ENCODE measurements at places on chromosomes 1 and 21.
A peak's percentile ranks its signal among the peaks of the same experiment; 100 is the strongest.

DNA sequence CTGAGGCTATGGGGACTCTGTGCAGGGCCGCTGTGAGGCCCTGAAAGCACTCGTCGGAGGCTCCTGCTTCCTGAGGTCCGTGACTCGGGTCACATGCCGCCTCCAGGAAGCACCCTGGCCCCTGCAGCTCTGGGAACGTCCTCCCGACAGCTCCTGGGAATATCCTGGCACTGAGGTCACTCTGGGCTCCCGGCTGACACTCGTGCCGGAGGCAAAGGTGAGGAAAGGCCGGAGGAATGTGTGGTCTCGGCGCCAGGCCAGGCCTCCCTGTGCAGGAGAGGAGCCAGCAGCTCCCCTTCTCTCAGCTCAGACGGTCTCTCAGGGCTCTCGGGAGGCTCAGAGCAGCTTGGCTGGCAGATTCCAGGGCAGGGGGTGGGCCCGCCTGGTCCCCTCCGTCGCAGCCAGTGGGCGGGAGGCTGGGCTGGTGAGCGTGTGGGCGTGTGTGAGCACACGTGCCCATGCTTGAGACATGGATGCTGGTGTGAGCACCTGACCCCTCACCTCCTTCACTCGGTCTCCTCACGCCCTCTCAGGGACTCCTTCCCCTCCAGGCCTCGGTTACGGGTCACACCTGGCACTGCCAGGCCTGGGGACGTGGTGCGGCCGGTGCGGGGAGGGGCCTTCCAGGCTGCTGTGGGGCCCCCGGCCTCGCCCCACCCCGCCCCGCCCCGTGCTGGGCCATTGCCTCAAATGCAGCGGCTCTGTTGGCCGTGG is 5.5 kb upstream of the RNF223 start:
- DNase-seq: peak; percentile 91

GRCh38 chr1:60224523-60224922 is 151.0 kb upstream of the C1orf87 start:
- DNase-seq: no peak

- no peak for DNase-seq
Measured at GRCh38 chr21:37771181-37771580, 145.1 kb downstream of the KCNJ6 start.

GRCh38 chr21:33201956-33202355 is 27.8 kb upstream of the IFNAR2 start:
- DNase-seq: no peak

DNA sequence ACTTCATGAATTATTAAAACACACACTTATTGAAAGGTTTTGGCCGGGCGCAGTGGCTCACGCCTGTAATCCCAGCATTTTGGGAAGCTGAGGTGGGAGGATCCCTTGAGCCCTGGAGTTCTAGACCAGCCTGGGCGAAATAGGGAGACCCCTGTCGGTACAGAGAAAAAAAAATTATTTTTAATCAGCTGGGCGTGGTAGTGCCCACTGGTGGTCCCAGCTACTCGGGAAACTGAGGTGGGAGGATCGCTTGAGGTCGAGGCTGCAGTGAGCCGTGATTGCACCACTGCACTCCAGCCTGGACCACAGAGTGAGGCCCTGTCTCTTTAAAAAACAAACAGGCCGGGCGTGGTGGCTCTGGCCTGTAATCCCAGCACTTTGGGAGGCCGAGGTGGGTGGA is 1.7 kb downstream of the GABPB2 start:
- no peak for DNase-seq

GRCh38 chr1:90045853-90046563 is 51.1 kb downstream of the ZNF326 start:
- peak; percentile 53 for DNase-seq

DNA sequence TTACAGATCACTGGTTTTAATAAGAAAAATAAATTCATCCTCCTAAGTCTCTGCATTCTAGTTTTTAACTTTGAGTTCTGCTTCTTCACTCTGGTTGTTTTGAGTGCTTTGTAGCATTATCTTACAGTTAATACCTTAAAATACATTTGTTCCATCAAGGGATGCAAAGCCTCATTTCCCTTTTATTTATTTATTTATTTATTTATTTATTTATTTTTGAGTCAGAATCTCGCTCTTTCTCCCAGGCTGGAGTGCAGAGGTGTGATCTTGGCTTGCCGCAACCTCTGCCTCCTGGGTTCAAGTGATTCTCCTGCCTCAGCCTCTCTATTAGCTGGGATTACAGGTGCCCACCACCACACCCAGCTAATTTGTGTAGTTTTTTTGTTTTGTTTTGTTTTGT is 147.8 kb downstream of the ZNF326 start:
- no peak for DNase-seq

DNA sequence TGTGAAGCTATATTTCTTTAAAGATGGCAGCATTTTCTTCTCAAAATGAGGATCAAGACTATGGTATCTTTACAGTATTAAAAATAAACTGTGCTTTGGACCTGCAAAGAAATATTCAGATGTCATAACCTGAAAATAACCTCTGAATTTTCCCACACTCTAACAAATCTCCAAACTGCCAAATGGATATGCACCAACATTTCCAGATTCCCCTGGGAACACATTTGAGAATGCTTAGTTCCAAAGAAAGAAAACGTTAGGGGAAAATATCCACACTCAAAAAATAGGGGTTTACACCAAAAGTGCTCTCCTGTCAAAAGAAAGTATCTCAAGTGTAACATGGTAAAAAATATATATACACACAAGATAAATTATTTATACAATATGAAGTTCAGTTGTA is 69.1 kb upstream of the ARHGAP29 start:
- no peak for DNase-seq

DNA sequence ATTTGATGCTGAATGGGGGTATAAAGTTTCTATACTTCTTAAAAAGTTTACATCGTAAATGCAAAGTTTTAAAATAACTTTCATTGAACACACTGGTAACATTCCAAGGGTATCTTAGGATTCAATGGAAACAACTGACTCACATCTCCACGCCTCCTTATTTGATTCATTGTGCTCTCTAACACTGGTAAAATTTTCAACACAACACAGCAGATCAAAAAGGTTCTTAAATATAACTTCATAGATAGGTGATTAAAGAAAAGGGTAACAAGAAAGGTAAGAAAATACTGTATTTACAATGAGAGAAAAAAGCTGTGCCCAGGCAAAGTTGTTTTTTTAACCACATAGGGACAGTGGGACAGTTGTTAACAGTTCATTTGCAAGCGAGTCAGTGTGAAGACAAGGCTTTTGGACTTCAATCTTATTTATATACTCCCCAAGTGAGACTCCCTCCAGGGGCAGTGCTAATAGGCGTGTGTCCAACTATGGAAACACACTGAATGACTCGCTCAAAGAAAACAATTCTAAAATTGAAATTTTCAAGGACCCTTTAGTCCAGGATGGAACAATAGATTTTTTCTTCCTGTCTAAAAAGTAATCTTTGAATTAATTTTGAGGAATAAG is 140.5 kb downstream of the TIAM1 start:
- no peak for DNase-seq

- DNase-seq: no peak
Measured at GRCh38 chr1:43465505-43466067, 11.9 kb upstream of the HYI start.

- no peak for DNase-seq
Measured at GRCh38 chr1:67468066-67468718, 38.0 kb upstream of the SERBP1 start.

DNA sequence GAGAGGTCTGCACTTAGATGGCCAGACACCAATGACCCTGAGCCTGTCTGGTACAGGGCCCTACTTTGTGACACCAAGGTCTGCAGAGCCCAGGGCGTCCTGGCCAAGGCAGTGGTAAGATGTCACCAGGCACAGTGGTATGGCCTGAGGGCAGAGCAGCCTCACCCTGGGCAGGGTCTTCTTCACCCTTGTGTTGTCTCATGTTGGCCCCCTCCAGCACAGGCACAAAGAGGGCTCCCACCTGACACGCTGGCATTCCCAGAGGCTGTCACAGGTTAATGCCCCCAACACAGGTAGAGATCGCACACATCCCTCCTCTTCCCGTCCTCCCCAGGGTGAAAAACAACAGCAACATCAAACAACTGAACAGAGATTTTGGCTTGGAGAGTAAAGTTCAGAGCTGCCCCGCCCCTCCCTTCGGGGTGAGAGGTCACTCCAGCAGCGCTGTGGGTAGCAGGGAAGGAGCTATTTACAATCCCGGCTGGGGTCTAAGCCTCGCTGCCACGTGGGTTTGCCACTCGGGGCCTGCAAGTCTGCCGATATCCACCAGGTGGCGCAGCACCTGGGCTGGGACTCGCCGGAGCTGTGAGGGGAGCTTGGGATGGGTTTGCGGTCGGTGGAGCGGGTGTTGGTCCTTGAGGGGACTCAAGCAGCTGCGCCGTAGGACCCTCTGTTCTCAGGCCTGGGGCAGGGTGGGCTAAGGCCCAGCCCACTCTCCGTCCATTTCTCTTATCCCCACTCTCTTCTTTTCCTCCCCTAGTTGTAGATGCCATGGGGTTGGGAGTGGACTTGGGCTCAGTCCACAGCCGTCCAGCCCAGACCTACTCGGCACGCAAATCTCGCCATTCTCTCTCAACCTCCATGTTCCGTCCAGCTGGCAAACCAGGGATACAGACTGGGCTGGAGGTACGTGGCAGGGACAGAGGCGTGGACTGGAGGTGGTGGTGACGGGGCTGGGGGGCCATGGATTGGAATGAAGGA is 12.7 kb downstream of the EFNA3 start:
- peak; percentile 69 for DNase-seq

- no peak for DNase-seq
Measured at GRCh38 chr1:10525208-10525607, 50.5 kb downstream of the PEX14 start.

GRCh38 chr21:46540087-46540710 is 64.7 kb downstream of the S100B start:
- DNase-seq: no peak

GRCh38 chr1:207941665-207942064 is 30.7 kb upstream of the CD34 start:
- peak; percentile 29 for DNase-seq

DNA sequence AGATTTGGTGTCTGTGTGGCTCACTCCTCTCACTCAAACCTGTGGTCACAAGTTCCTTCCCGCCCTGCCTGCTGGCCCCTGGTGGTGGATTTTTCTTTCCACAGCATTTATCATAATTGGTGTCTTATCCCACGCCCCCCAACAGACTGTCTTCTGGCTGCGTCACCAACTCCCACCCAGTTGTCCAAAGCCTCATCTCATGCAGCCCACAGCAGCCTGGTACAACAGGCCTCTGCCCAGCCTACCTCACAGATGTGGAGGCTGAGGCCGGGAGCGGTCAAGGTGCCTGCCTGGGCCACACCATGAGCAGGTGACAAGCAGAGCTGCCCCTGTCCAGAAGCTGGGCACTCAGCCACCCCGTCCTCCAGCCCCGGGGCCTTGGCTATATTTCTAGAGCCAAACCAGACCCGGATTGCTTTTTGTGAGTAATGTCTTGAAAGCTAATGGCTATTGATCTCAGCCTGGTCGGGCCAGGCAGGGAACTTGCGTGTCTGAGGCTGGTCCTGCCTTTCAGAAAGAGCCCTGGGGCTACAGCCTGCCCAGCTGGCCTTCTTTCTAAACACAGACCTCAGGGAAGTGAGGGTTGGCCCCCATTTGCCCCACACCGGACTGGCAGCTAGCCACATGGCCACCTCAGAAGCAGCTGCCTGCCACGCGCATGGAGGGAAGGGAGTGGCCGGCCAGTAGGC is 2.6 kb downstream of the KCNAB2 start:
- DNase-seq: no peak

DNA sequence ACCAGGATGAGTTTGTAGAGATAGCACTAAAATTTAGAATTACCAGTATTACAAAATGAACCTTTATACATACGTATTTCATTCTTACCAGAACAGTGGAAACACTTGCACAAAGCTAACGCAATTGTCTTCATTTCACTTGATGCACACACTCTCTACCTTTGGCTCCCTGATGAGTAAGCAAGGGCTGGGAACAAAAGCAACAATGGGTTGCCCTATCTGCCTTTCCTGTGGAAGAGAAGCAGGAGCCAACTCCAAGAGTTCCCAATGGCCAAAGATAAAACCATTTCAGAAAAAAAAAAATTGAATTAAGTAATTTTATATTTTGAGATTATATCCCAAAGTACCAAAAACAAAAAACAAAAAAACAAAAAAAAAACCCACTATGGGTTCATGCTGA is 344.1 kb upstream of the GREM2 start:
- no peak for DNase-seq

GRCh38 chr1:82858031-82858430 is 1057.3 kb downstream of the ADGRL2 start:
- no peak for DNase-seq

DNA sequence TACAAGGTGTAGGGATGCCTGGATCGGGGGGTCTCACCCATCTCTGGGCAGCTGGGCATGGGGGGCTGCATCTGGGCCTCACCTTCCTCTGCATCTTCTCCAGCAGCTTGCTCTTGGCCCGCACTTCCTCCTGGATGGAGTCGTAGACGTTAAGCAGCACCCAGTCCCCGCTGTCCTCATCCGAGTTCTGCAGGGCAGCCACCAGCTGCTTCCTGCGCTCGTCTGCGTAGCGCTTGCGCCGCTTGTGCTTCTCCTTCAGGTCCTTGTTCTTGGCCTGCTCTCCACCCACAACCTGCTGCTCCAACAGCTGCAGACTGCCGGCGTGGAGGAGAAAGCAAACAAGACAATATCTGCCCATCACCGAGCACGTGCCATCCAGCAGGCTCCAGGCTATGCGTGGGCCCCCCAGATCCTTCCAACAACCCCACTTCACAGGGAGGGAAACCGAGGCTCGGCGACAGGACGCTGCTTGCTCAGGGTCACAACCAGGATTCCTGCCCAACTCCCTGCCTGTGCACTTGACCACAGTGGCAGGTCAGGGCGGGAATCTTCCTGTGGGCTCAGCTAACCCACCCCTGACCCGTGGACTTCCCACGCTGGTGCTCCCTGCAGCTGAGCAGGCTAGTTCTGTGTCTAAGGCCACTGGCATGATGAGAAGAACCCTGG is 21.5 kb upstream of the DDOST start:
- DNase-seq: no peak

DNA sequence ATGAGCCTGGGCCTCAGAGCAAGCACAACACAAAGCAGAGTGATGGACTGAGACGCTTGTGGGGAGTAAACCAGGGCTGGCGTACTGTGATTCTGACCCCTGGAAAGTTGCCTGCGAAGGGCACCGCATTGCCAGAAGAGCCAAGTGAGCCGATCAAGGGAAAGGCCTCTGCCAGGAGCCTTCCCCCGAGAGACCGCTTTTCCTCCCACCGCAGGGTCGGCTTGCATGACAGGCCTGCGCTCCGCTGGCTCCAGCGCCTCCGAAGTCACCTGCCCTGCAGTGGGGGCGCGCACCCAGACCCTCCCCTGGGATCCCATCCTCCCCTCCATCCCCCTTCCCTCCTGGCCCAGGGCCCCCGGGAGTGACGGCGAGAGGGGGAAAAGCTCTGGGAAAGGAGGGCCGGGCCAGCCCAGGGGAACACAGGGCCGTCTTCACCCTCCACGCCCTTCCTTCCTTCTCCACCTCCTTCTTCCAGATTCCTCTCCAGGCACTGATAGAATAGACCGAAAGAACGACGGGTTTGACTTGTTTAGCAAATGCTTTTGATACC is 165.0 kb downstream of the TRIM33 start:
- DNase-seq: no peak

GRCh38 chr1:47104816-47105215 is 32.4 kb upstream of the CYP4A22 start:
- DNase-seq: peak; percentile 10

- DNase-seq: no peak
Measured at GRCh38 chr1:71054791-71055190, 7.2 kb upstream of the PTGER3 start.

Measured in RKO (cell line).